Cardiac muscle cell (in vitro differentiated cells and primary cell): ENCODE measurements at places on chromosomes 1 and 21. TPM values are rescaled to one million over a fixed set of nuclear protein-coding genes. Genes with fewer than 3 reads are reported as not detected.
A peak's percentile ranks its signal among the peaks of the same experiment; 100 is the strongest.

- DNase-seq: no peak
Observed at GRCh38 chr1:53335661-53336060, 7.8 kb upstream of the LRP8 start.

- peak; percentile 11 for DNase-seq
Observed at GRCh38 chr1:165632152-165632469, 1.1 kb downstream of the MGST3 start.

OPTC gene
- total RNA-seq: not detected in 2 replicates

ARTN gene
- 26.2 and 29.8 TPM in 2 replicates for total RNA-seq

- no peak for DNase-seq
Observed at GRCh38 chr1:180415236-180415848, 87.0 kb downstream of the ACBD6 start.

GRCh38 chr1:7727809-7728471 lies 43.2 kb upstream of the VAMP3 start:
- no peak for DNase-seq

DNA sequence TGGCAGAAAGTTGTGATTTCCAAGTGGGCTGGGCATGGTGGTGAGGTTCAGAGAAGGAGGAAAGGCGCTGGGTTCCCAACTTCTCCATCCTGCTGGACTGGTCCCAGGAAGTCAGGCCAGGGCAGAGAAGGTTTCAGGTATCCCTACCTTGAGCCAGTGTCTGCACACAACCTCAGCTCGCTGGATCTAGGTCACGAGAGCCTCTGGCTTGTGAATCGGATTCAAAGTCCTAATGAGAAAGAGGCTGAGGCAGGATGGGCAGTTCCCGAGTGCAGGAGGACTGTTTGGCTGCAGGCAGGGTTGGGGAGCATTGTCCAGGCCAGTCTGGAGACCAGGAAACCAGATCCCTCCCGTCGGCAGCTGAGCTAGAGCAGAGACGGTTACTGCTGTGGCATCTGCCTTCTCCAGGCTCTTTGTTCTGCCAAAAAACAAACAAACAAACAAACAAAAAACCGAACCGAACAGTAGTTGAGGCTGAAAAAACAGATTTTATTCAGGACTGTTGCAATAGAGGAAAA lies 19.5 kb upstream of the IGSF21 start:
- no peak for DNase-seq

CCDC17 gene
- 2.9 and 7.5 TPM in 2 replicates for total RNA-seq

KCNJ15 gene
- not detected in 2 replicates for total RNA-seq

NOTCH2 gene
- 38.9 and 52.3 TPM in 2 replicates for total RNA-seq

ADORA1 gene
- 8.5 and 14.9 TPM in 2 replicates for total RNA-seq

CHIA gene
- not detected in 2 replicates for total RNA-seq

DNA sequence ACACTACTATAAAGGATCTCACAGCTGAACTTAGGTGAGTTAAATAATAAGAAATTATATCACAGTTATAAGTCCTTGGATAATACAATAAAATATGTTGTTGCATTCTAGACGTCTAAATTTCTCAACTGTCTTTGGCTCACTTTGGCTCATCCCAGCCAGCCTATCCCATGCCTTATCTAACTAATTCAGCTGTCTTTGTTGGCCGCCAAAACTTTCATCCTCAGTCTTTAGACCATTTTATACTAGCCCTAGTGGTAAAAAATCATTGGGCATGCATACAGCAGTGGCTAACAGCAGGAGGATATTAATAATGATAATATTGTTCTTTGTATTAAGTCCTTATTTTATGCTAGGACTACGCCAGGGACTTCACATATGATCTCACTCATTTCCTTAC lies 59.3 kb downstream of the CCDC18 start:
- DNase-seq: no peak

IL20 gene
- not detected in 2 replicates for total RNA-seq

DNA sequence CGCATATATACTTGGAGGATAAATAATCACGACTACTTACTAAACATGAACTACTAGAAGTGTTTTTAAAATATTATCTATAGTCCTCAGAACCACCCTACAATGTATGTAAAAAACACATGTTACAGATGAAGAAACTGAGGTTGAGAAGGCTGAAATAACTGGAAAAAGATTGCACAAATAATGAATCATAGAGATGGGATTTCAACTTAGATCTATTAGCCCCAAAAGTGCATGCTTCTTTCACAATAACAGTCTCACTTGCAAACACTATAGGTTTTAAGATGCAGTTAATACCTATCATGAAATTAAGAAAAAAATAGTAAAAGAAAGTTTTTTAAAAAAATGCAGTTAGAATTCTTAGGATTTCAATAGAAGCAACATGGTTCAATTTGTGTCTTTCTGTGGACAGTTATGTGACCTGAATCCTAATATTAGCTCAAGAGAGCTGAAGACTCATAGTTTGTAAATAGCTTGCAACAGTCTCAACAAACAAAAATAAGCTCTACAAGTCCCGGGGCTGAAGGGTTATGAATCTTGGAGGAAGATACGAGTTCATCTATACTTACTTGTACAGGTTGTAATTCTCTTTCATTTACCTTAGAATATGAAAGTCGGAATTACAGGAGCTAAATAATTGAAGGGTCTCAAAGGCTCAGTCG lies 58.6 kb upstream of the NTPCR start:
- DNase-seq: no peak

AGMAT gene
- 0.45 and 0.70 TPM in 2 replicates for total RNA-seq

NCMAP gene
- 0.11 TPM in 1 of 2 replicates, not detected in the other for total RNA-seq

- DNase-seq: no peak
Observed at GRCh38 chr1:230746617-230747016, 571 bp upstream of the CAPN9 start.

GRCh38 chr1:233452724-233453123 lies 125.2 kb downstream of the MAP3K21 start:
- DNase-seq: no peak

SLC37A1 gene
- 5.3 and 8.4 TPM in 2 replicates for total RNA-seq
